ENCODE measurements at places on chromosomes 2 and 18. TPM values are rescaled to one million over a fixed set of nuclear protein-coding genes. Genes with fewer than 3 reads are reported as not detected.

- DNase-seq = peak; percentile 88
These were observed 7.6 kb downstream of the ADRA2B start for GRCh38 chr2:96108541-96109360.

DNA sequence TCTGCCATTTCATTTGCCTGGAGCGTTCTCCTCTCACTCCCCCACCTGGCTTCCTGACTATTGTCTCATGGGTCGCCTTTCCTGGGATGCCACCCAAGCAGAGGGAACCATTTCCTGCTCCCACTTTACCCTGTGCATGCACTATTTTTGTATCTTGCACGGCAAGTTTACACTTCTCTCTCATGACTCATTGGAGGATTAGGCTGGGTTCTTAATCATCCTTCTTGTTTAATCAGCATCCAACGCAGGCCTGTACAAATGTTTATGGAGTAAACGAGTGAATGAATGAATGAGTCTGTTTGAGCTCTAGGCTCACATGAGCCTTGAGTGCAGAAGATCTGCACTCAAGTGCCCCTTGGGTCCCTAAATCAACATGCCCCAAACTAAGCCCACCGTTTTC lies 3.8 kb upstream of the ARHGAP25 start:
- DNase-seq = no peak

DNA sequence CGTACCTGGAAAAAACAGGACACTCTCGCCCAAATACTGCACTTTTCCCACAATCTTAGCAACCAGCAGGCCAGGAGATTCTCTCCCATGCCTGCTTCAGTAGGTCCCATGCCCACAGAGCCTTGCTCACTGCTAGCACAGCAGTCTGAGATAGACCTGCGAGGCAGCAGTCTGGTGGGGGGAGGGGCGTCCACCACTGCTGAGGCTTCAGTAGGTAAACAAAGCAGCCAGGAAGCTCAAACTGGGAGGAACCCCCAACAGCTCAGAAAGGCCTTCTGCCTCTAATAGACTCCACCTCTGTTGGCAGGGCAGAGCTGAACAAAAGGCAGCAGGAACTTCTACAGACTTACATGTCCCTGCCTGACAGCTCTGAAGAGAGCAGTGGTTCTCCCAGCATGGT lies 1202.8 kb upstream of the ACVR2A start:
- no peak for DNase-seq

DNA sequence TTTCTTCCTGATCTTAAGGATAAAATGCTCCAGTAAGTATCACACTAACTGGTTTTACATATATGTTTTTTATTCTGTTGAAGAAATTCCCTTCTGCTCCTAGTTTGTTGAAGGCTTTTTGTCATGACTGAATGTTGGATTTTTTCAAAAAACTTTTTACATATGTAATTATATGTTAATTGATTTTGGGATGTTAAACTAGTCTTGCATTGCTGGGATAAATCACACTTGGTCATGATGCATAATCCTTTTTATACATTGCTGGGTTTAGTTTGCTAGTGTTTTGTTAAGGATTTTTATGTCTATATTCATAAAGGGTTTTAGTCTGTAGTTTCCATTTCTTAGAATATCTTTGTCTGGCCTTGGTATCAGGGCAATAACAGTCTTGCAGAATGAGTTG lies 65.6 kb upstream of the TXNDC2 start:
- DNase-seq = no peak

- peak; percentile 30 for DNase-seq
These were observed 1.4 kb downstream of the PPM1G start for GRCh38 chr2:27407798-27408491.

- DNase-seq = no peak
These were observed 934.5 kb downstream of the CNTNAP5 start for GRCh38 chr2:124959581-124959980.

The COBLL1 gene
- 85.9 TPM for total RNA-seq

DNA sequence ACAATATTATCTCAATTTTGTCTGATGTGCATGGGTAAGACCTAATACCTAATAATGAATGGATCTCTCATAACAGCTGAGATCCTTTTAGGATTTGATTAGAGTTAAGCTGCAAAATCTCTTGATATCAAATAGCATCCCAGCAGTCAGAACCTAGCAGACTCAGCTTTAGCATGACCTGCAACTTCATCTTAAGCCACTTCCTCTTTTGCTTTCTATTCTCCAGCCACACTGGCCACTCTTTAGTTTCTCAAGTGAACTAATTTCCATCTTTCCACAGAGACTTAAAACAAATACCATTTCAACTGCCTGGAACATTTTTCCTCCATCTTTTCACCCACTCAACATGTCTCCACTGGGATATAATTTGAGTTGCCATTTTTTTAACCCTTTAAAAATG lies 1251.6 kb upstream of the ZEB2 start:
- DNase-seq = no peak

DNA sequence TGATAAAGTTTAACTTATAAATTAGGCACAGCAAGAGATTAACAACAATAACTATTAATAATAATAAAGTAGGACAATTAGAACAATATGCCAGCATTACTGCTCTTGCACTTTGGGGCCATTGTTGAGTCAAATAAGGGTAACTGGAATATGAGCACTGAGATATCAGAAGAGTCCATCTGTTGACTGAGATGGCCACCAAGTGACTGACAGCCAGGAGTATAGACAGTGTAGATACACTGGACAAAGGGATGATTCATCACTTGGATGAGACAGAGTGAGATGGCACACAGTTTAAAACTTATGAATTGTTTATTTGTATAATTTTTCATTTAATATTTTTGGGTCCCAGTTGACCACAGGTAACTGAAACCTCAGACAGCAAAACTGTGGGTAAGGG lies 20.0 kb downstream of the NAB1 start:
- no peak for DNase-seq

The SESTD1 gene
- 167 TPM for total RNA-seq

DNA sequence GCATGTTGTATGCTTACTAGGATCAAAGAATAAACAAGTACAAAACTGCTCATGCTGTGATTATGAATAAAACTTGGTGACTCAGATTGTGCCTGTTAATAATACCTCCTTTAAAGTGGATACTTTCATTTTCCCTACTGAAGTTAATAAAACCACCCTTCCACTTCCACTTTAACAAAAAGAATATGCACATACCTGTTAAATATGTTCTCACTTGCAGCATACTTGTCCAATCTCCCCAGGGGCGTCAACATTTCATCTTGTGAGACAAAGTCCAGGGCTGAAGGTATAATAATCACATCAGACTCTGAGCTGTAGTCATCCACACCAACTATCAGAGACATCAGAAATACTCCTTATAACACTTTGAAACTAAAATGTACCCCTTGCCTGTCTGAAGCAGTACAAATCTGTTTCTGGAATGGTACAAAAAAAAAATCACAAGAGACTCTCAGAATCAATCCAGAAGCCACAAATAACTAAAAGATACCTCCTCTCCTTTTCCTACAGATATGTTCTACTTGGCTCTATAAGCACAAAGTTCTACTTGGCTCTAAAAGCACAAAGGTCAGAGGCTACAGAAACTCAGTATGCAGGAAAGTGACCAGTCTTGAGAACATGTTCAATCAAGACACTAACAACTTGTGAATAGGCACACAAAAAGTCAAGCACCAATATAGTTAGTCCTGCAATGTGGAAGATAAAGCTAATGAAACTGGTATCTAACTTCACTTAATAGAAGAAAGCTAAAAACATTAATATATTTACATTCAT lies 19.3 kb downstream of the PPP4R1 start:
- DNase-seq = no peak

DNA sequence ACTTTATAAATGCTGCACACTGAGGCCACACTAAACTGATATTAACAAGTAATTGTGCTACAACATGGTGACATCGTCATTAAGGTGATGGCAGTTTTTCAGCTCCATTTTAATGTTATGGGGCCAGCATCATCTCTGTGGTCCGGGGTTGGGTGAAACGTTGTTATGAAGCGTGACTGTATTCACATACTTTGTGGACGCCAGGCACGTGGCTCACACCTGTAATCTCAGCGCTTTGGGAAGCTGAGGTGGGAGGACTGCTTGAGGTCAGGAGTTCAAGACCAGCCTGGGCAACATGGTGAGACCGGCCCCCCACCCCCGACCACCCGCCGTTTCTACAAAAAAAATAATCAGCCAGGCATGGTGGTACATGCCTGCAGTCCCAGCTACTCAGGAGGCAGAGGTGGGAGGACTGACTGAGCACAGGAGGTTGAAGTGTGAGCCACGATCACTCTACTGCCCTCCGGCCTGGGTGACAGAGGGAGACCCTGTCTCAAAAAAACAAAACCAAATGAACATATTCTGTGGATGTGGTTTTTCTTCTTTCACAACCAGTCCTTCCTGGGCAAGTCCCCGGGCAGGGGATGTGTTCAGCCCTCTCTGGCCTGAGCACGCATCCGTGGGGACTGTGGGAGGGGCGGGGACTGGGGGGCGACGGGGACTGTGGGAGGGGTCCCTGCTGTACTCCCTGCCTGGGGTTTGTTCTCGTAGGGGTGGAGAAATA lies 12.9 kb upstream of the GAL3ST2 start:
- peak; percentile 60 for DNase-seq

GRCh38 chr18:396556-396955 lies 103.9 kb downstream of the COLEC12 start:
- no peak for DNase-seq

DNA sequence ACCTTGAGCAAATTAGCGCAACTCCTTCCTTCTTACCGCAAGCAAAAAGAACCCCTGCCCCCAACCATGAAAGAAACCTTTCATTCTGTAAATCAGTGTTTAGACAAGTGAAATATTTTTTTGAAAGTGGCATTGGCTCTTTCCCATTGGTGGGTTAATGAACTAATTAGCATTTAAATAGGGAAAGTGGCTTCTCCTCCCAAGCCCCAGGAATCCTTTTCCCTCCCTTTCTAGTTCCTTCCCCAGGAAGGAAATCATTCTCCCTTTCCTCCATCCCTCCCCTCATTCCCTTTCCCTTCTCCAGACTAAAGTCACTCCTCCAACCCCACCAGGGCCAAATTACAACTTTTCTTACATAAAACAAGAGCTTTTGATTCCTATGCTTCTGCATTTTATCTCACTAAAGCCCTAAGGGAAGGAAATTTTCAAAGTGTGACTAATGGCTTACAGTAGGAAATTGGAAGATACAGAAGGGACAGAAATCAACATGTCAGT lies 22.9 kb upstream of the TYMS start:
- no peak for DNase-seq

GRCh38 chr2:46296216-46296839 lies 879 bp upstream of the EPAS1 start:
- no peak for DNase-seq

The RGPD3 gene
- total RNA-seq = 0.42 TPM

The STARD6 gene
- total RNA-seq = not detected

DNA sequence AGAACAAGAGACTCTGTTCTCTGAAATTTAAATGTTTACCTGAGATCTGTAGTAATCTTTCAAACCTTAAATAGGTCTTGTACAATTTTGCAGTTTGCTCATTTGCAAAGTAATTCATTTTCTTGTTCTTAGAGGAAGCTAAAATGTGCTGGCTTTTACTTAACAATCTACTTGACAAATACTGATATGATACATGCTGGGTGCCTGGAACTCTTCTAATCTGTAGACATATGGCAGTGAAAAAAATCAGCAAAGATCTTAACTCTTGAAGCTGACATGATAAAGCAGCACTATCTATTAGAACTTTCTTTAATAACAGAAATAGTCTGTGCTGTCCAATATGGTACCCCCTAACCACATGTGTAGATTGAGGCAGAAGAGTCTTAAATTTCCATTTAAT lies 1352.8 kb upstream of the SLC39A10 start:
- no peak for DNase-seq

The GAL3ST2 gene
- not detected for total RNA-seq

GRCh38 chr18:74278058-74278457 lies 13.7 kb downstream of the CYB5A start:
- DNase-seq = no peak

GRCh38 chr2:232203166-232203891 lies 175.2 kb upstream of the ALPP start:
- DNase-seq = no peak

GRCh38 chr2:152370783-152371182 lies 35.8 kb downstream of the FMNL2 start:
- no peak for DNase-seq

The TMEM163 gene
- total RNA-seq = 1.9 TPM

GRCh38 chr2:43057026-43057741 lies 169.2 kb downstream of the ZFP36L2 start:
- DNase-seq = no peak

The SFT2D3 gene
- total RNA-seq = 4.2 TPM

- no peak for DNase-seq
These were observed 52.2 kb downstream of the TMX3 start for GRCh38 chr18:68662754-68663153.

The ADGRF3 gene
- 0.19 TPM for total RNA-seq

The ZC3H6 gene
- 8.8 TPM for total RNA-seq

- DNase-seq = peak; percentile 82
These were observed 18.3 kb downstream of the RAMP1 start for GRCh38 chr2:237877576-237878307.

DNA sequence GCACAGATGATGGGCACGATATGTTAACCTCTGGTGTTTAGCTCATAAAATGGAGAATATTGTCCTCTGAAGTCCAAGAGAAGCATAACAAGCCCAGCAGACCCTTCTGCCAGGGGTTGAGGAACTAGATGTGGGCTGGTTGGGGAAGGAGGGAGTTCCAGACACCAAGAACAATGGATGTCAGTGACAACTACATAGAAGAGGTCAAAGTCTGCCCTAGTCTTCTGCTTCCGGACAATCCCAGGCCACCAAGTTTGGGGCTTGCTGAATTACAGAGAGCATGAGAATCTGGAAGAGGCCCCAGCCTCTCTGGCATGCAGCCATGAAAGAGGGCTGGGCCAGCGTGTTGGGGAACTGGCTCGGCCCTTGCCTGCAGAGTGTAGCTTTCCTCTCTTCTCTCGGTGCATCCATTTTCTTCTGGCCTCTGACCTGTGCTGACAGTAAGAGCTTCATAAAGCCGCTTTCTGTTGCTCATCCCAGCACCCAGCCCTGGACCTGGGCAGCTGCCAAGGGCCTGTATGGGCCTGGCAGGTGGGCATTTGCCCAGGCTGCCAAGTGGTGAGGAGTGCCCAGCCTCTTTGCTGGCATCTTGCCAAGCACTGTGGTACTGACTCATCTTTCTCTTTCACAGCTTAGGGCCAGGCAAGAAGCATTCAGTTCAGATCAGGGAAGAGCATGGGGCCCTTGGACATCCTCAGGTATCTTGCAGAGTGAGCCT lies 14.6 kb upstream of the LAPTM4A start:
- DNase-seq = no peak

DNA sequence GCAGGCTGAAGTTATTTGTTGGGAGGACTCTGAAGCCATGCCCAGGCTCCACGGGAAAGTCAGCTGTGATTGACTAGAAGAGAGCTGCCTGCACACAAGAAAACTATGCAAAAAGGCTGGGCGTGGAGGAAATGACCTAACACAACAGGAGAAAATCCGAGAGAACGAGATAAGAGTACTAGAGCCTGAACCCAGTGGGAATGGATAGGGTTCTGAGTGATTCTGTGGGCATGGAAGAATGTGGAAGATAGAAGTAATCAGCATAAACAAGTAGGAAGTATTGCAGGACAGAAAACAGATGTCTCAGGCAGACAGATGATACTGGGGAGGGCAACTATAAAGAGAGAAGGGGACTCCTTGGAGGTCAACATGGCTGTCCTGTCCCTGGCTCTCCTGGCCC lies 12.1 kb upstream of the COPS8 start:
- DNase-seq = no peak

The HNMT gene
- 91.4 TPM for total RNA-seq

All from mesenteric fat pad (tissue), 1 donor.